ENCODE measurements at places on chromosomes 5 and 9.

DNA sequence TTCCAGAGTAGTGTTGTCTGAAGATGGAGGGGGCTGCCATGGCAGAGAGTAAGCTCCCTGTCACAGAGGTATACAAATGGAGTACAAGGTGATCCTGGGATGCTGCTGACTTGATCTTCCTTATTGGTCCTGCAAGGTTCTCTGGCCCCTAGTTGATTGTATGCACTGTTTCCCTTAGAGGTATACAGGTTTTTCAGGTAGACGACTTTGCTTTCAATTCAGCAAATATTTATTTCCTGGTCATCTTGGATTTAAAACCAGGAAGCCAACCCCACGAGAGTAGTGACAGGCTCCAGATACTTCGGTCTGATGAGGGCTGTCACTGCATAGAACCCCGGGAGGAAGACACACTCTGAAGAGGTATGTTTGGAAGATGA is 16.5 kb upstream of the TRIM14 start:
- DNase-seq = no peak

DNA sequence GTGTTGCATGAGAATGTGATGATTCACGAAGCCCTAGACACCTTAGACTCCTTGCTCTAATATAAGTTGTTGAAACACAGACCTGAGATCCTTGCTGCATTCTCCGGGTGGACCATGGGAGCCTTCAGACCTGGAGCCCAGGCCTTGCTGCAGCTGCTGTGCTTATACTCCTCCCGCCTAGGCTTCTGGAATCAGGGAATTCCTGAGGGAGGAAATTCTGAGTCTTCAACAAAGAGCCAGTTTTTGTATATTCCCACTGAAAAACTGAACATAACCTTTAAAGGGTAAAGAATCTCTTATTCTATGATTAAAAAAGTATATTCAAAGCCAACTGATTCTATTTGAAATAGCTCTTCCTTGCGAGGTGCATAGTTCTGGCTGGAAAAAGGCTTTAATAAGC is 245.1 kb upstream of the ELAVL2 start:
- no peak for DNase-seq

- no peak for DNase-seq
These were observed 30.9 kb downstream of the NTNG2 start for GRCh38 chr9:132192728-132193127.

DNA sequence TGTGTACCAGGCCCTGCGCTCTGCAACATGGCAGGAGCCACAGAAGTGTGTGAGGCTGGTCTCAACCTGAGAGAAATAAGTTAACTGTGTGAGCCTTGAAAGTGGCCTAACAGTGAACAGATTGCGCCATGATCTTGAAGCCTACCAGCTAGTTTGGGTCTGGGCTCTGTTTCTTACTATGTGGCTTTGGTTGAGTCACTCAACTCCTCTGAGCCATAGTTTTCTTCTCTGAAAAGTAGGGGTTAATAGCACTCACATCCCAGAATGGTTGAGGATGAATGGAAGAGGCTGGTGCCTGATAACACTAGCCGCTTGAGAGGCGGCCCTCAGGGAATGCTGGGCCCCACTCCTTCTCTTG is 121.5 kb downstream of the RGS3 start:
- DNase-seq = no peak

DNA sequence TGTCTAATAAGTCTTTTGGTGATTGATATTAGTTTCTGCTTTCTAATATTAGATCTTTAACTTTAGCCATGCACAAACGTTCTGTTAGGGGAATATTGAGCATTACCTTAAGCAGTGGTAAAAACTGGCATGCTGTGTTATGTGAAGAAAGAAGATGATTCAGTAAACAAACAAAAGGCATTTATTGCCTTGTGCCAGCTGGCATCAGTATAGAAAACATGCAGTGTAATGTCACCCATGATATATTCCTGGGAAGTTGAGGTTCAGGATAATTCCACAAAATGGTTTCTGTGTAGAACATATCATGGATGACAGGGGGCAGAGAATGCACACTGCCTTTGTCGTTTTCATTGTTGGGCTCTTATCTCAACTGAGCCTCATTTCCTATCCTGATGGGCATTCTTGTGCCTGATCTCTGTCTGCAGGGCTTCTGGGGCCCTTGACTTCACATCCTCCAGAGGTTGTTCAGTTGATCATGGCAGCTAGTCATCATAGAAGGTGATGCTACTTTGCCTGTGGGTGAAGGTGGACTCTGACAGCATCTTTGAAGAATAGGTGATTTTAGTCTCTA is 24.2 kb downstream of the LRRTM2 start:
- no peak for DNase-seq

GRCh38 chr5:76292620-76293322 is 110.3 kb upstream of the IQGAP2 start:
- no peak for DNase-seq

GRCh38 chr5:61409568-61409967 is 77.5 kb downstream of the ZSWIM6 start:
- DNase-seq = peak; percentile 80

DNA sequence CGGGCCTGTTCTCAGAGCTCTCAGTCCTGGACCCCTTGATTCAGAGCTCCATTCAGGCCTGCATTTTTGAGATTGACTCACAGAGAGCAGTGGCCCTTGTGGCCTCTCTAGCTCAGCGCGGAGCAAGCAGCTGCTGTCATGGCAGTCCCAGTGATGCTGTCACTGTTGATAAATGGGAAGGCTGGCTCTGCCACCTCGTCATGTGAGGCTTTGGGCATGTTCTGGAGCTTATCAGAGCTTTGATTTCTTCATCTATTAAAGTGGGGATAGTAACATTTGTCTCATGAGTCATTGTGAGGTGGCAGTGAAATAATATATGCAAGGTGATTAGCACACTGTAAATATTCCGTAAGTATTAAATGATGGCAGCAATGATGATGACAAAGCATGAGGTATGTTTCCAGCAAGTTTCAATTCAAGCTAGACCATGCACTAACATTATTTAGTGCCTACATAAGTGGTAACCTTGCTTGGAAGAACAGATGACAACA is 126.4 kb upstream of the CXCL14 start:
- DNase-seq = peak; percentile 25

DNA sequence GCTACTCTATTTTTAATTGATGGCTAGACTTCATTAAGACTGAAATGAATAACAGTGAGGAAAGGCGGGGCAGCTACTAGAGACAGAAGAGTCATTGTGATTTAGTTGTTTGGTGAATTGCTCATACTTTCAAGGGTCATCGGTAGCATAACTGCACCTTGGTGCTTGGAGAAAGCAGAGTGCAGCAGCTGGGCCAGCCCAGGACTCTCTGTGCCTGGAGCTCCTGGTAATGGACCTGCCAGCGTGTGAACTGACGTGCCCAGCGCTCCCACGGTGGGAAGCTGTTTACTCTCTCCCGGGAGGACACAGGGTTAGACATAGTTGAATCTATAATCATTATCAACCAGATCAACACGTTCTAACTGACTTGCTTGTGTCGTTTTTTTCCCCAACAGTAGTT is 42.9 kb downstream of the LURAP1L start:
- DNase-seq = no peak

- no peak for DNase-seq
These were observed 378.3 kb downstream of the BRINP1 start for GRCh38 chr9:118990949-118991348.

DNA sequence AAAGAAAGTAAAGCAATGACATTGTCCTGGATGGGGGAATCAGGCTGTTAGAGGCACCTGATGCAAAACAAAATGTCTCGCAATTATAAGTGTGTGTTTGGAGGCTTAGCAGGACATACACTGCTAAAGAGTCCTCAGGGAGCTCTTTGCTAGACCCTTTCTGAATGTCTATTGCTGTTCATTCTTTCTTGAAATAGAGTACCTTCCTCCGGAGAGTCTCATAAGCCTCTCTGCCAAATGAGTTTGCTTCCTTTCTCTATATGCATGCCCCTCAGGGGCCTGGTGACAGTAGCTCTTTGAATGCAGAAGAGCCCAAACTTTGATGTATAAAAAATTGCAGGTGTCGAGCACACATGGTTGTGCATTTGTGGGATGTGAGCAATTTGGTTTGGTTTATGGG is 26.4 kb upstream of the ADAMTSL1 start:
- DNase-seq = no peak

- no peak for DNase-seq
These were observed 86.7 kb upstream of the STARD4 start for GRCh38 chr5:111598996-111599395.

DNA sequence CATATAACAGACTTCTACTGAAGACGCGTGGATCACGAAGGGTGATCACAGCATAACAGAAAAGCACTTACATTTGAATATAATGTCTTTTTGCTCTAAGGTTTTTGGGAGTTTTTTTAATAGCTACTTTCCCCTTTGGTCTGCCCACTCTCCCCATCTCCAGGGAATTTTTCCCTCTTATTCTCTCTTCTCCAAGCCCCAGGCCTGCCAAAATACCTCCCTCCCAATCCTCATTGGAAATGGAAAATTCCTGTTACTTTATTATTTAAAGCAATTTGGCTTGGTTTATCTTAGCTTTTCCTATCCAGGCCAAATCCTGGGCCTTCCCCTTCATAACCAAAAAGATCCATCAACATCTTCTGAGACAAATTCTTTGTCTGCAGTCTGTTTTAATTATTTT is 22.3 kb upstream of the SSBP2 start:
- DNase-seq = no peak
